NCI-H1105 treated with DMSO at 0.1 percent for 48 hours (cell line): ENCODE measurements at places on chromosomes 12 and 14.

GRCh38 chr12:92764831-92765230 is 62.0 kb downstream of the PLEKHG7 start:
- DNase-seq, result no peak

DNA sequence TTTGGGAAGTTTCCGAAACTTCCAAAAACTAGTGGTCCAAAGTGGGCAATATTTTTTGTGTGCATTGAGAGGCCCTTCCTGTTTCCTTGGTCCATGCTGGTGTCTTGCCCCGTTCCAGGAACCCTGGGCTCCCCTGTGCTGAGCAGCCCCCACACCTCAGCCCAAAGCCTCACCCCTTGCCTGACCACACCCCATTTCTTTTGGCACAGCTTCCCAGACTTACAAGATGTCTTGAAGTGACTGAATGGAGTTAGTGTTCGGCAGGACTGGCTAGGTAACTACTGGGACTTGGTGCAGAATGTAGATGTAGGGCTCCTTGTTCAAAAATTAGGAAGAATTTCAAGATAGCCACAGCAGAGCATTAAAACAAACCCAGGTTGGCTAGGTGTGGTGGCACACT is 68.6 kb downstream of the ETV6 start:
- no peak for DNase-seq

- DNase-seq, result no peak
These were observed 6.6 kb upstream of the CFAP73 start for GRCh38 chr12:113142886-113143332.

DNA sequence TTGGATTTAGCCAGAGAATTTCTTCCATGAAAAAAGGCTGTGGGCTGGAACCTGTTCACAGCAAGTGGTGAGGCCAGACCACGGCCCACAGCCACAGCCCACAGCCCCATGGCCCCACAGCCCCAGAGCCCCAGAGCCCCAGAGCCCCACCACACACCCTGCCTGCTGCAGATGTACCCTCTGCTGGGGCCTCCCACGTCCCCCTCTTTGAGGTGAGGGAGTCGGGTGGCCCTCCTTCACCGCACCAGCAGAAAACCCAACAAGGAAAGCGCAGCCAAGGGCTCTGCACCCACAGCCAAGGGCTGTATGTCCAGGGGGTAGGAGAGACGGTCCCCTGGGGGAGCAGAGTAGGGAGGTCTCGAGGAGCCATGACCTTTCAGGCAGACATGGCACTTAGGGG is 327.5 kb upstream of the DIO3 start:
- no peak for DNase-seq

GRCh38 chr14:32201193-32201815 is 541 bp upstream of the RNU6-7 start:
- peak; percentile 92 for DNase-seq

DNA sequence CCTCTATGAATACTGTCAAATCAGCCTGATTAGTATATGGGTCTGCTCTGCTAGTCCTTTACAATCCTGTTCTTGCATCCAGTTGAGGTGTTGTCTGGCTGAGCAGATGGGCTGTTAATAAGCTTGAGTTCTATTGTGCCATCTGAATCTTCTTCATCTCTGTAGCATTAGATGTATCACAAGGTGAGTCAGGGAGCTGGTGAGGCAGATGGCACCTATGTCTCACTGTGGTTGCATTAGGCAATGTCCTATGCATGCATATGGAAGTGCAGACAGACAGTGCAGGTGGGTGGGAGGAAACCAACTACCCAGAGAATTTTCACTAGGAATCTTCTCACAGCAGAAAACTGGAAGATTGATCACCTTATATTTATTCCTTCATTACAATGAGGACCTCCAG is 165.7 kb upstream of the STXBP6 start:
- DNase-seq, result no peak

GRCh38 chr14:103030741-103031565 is 26.4 kb downstream of the CDC42BPB start:
- DNase-seq, result no peak

- no peak for DNase-seq
These were observed 36.9 kb downstream of the ITPK1 start for GRCh38 chr14:93078870-93079269.

DNA sequence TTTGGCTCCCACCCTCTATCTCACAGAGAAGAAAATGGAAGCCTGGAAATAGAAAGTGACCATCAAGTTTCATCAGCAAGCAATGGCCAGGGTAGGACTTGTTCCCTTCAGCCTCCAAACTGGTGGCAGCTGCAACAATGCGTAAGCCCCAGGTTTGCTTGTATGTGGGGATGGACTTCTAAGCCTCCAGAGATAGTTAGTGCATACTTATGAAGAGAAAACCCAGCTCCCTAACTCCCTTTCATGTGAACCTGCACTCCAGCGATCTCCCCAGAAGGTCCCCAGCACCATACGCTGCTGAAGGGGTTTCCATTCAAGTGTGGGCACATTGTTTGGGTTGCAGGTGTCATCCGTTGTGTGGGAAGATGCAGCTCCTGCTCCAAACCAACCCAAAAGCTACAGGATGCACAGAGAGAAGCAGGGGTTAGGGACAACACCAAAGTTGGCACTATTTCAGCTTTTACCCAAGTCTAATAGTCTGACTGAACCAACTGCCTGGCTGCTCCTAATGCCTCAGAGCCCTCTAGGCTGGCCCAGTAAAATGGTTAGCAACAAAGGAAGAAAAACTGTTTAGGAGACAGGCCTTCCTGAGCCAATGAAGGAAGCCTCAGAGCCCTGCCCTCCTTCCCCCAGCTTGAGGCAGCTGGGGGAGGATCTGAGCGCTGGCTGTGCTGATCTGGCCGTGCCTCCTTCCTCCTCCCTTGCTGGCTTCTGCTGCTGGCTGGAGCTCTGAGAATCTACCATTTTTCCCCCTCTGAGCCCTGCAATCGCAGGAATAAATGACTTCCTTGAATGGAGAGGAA is 12.3 kb downstream of the ZFP36L1 start:
- no peak for DNase-seq

GRCh38 chr12:132494294-132495164 is 4.6 kb downstream of the FBRSL1 start:
- DNase-seq, result no peak
